ENCODE measurements at places on chromosomes 5 and 9.

- DNase-seq = no peak
Measured at GRCh38 chr5:179307931-179308471, 37.3 kb downstream of the ADAMTS2 start.

DNA sequence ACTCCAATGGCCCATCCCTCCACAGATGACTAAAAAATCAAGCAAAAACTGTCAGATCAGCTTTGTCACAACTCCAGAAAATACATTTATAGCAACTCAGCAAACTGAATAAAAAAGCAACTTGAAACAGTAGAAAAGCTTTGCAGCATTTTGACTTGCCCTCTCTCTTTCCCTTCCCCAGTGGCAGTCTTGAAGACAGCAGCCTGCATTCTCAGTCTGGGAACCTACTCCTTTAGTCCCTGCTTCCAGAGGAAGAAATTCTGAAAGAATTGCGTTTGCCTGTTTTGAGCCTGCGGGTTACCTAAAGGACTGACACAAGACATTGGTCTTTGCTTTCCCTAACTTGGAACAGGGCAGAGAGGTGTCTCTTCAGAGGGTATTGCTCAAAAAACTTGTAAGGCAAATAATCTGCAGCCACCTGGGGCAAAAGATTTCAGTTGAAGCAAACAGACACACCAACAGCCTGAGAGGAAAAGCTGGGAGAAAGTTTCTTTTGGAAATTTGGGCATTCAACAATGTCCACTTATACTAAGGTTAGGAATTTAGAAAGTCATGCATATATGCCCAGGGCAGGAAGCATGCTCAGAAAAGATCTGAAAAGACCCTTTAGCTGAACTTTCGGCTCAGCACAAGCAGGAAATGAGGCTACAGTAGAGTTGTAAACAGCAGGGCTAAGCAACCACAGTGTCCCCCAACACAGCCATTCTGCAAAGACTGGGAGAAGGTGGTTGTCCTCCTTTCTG lies 15.2 kb upstream of the SLC35D2 start:
- no peak for DNase-seq

DNA sequence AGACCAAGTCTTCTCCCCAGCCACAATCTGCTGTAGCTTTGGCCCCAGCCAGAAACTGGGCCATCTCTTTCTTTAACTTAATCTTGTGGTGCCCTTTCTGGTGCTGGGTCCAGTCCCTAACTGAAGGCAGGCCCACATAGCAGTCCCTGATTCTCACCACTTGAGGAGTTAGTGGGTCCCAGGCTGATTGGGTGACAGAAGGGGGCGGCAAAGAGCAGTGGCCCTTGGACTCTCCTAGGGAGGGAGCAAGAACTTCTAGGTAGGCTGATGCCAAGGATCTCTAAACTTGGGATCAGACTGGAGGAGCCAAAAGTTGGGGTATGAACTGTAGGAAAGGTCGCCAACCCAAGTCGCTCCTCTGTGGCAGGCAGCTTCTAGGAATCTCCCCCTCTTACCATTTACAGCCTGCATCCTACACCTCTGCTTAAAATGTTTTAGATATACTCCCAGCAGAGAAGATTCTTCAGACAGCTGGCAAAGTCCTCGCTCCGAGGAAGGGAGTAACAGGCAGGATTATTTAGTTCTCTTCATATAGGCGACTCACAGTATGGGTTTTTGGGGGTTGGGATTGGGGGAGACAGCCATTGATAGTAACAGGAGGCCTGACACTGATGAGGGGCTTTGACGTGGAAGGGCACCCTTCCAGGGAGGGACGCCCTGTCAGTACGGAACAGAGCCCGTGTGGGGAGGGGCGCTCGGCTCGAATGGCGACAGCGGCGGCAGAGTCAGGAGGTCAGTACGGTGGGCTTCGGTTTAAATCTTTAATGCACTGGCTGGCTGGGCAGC lies 2.0 kb upstream of the CCL27 start:
- peak; percentile 61 for DNase-seq

GRCh38 chr5:6674421-6674820 lies 38.8 kb upstream of the TENT4A start:
- no peak for DNase-seq

DNA sequence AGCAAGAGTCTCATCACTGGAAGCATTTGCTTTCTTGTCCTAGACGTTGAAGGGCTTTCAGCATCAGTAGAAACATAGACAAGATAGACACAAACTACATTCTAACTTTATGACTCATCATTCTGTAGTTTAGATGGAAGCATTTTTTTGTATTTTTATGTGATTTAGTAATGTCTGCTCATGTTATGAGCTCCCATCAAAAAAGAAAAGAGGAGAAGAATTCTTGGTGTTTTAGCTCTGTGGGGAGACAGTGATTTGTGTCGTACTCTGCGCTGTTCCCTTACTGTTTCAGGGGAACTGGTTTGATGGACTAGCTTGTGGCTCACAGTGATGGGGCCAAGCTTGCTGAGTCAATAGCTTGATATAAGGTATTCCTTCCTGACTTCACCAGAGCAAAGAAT lies 159.2 kb upstream of the WWC1 start:
- DNase-seq = no peak

GRCh38 chr9:79551994-79552393 lies 19.8 kb upstream of the TLE4 start:
- no peak for DNase-seq

DNA sequence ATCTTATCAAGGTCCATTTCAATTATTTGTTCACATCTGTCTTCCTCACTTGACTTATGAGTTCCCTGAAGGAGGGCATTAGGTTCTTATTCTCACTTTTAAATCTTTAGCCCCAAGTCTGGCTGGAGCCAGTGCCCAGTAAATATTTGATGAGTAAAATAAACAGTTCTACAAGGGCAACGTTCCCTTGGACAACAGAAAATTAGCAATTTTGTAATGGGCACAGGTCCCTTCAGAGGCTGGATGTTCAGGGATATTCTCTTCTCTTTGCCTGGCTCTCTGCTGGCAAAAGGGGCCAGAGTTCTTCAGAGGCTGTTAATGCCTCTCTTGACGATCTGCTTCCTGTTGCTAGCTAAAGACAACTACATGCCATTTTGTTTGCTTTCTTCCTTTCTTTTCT lies 149.7 kb downstream of the SEMA6A start:
- no peak for DNase-seq

- DNase-seq = no peak
Measured at GRCh38 chr5:80318212-80318611, 1.6 kb upstream of the SPZ1 start.

GRCh38 chr5:171808951-171809350 lies 23.3 kb downstream of the SMIM23 start:
- no peak for DNase-seq

DNA sequence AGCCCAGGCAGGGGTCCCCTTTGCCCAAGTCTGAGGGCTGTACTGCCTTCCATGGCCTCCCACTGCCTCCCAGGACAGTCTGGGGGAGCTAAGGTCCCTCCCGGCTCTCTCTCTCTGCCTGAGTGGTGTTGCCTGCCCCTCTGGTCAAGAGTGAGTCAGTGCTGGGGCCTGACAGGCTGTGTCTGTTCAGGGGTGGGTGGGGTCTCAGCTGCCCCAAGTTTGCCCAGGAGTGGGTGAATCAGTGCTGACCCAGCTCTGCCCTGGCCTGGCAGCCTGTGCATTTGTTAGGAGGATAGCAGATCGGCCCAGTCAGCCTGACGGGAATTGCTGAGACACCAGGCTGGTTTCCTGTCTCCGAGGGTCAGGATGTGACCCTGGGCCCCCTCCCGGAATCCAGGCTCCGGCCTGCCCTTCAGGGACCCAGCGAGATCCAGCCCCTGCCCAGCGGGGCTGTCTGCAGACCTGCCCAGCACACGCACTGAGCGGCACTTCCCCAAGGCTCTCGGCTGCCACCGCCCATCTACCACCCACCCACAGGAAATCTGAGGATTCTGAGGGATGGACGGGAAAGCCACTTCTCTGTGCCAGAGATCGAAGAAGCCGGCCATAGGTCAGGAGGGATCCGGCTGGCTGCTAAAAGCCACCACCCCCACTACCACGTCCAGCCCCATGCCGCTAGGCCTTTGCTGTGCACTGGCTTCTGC lies 15.9 kb downstream of the ENG start:
- no peak for DNase-seq

DNA sequence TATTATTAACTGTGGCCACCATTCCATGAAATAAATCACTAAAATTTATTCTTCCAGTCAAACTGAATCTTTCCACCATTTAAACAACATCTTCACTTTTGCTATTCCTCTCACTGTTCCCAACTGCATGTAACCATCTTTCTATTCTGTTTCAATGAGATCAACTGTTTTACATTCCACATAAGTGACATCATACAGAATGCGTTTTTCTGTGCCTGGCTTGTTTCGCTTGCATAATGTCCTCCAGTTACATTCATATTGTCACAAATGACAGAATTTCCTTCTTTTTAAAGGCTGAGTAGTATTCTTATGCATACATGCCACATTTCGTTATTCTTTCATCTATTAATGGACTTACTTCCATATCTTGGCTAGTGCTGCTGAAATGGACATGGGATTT lies 738.2 kb downstream of the SEMA5A start:
- DNase-seq = no peak

DNA sequence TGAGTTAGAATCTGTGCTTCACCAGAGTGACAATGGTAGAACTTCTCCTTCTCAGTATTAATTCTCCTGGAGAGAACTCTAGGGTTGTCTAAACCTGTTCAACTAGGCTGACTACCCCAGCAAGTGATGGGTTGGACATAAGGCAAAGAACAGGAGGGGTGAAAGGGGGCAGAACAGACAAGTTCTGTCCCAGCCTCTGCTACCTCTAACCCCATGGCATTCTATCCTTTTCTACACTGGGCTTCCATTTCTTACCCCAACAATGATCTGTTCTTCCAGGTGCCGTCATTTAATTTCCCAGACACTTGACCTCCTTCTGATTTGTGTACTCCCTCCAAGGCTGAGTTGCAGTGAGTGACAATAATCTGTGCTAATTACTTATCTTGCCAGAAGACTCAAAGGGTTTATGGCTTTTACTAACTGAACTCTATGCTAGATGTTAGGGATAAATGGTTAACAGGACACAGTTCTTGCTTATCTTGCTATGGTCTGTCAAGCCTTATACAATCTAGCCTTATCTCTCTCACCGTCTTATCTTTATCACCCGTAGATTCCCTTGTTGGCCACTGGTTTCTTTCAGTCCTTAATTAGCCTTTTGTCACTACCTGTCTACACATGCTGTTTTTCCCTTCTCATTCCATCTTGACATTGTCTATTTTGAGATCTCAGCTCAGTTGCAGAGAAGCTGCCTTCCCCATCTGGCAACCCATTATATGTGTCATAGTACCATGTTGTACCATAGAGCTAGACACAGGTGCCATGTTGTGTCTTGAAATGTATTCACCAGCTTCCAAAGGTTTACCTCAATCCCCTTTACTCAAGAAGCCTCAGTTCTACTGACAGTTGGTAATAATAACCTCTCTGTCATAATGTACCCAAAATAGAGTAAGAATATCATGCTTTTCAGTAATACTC lies 10.0 kb upstream of the MATR3 start:
- no peak for DNase-seq

DNA sequence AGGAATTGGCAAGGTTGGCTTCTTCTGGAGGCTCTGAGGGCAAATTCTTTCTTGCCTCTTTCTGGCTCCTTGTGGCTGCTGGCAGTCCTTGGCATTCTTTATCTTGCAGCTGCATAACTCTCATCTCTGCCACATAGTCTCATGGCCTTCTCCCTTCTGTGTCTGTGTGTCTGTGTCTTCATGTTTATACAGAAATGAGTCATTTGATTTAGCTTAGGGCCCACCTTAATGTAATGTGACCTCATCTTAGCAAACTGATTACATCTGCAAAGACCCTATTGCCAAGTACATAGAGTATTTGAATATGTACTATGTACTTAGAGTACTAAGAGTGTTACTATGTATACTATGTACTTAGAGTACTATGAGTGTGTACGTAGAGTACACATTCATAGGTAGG lies 122.5 kb downstream of the RFK start:
- DNase-seq = no peak

DNA sequence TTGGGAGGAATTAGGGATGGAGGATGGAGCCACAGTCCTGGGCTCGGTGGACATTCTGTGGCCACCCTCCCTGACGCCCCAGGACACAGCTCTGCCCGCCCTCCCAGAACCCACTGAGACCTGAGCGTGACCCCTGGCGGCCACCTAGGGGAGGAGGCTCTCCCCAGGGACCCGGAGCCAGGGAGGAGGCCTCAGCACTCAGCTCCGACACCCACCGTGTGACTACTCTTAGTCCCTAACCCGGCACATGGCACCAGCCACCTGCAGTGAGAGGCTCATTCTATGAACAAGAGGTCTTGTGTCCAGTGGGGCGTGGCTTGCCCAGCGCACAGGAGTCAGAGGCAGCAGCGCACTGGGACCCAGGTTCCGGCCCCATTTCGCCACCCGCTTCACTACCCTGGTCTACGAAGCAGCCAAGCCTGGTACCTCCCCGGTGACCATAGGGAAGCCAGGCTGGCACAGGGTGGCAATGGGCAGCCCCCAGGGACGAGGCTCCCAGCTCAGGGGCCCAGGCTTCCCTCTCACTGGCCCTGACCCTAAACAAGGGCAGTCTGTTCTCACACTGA lies 10.2 kb downstream of the SARDH start:
- no peak for DNase-seq

- no peak for DNase-seq
Measured at GRCh38 chr9:97907632-97908031, 14.7 kb downstream of the TRMO start.

DNA sequence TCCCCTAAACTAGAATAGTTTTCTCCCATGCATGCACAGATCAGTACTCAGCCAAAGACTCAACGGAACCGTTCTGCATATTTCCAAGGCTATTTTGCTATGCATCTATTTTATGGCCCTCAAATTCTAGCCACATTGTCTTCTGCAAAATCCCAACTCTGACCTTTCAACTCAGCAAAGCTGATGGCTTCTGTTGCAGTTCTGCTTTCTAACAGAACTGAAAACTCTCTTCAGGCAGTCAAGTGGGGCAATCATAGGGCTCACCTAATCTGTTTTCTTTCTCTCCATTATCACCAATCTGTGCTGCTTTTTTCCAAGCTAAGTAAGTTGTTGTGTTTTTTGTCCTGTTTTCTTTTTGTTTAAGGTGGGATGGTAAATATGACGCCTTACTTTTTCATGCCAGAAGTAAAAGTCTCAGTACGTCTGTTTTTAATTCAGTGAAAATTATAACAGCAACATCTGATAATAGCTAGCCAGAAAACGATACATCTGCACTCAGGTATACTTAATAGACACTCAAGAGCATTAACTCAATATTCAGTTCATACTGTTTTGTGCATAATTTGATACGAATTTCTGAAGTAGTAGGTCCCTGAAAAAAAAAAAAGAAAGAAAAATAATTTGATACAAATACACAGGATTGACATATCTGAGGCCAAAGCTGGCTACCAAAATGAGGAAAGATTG lies 454.3 kb downstream of the TLE1 start:
- DNase-seq = no peak

DNA sequence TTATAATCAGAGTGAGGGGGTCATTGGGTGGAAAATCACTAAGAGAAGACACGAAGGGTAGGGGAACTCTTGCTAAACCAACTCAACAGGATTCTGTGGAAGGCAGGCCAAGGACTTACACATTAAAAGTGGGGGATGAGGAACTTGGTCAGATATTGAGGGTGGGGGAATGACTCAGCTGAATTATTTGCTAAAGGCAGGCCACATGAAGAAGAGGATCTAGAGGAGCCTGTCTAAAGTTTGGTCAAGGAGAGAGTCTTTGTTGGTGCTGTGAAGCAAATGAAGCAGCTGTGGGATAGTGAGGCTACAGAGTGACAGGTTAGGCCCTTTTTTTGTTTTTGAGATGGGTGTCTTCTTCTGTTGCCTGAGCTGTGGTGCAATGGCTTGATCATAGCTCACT lies 63.9 kb upstream of the SPRY4 start:
- DNase-seq = no peak
